ENCODE measurements at places on chromosomes 12 and 14.
A peak's percentile ranks its signal among the peaks of the same experiment; 100 is the strongest.

GRCh38 chr12:71684081-71684480 is 1.8 kb upstream of the TMEM19 start:
- no peak for DNase-seq

- no peak for DNase-seq
These were observed 6.5 kb downstream of the MBIP start for GRCh38 chr14:36313898-36314297.

DNA sequence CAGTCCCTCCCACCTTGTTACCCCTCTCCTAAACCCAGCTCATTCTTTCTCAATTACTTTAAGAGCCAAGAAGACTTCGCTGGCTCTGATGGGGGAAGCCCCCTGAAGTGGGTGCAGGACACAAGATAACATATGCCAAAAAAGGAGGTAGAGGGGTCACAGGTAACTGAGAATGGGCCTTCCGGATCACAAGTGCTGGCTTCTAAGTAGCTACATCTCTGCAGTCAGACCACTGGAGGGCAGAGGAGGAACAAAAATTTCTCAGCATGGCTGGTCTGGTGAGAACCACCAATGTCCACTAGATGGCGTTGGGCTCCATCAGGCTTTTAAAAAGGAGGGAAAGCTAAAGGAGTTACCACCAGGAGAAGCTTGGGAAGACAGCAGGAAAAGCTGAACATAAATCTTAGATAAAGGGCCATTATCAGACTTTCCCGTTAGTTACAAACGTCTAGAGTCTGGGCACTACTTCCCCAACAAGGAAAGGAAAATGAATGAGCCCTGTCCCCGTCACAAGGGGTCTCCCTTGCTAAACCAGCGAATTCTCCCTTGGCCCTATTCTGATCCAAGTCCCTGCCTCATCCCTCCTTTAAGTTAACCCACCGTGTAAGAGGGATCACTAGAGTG is 11.6 kb upstream of the CDH24 start:
- DNase-seq, result peak; percentile 80

GRCh38 chr14:74968811-74969210 is 13.4 kb upstream of the PGF start:
- DNase-seq, result no peak

DNA sequence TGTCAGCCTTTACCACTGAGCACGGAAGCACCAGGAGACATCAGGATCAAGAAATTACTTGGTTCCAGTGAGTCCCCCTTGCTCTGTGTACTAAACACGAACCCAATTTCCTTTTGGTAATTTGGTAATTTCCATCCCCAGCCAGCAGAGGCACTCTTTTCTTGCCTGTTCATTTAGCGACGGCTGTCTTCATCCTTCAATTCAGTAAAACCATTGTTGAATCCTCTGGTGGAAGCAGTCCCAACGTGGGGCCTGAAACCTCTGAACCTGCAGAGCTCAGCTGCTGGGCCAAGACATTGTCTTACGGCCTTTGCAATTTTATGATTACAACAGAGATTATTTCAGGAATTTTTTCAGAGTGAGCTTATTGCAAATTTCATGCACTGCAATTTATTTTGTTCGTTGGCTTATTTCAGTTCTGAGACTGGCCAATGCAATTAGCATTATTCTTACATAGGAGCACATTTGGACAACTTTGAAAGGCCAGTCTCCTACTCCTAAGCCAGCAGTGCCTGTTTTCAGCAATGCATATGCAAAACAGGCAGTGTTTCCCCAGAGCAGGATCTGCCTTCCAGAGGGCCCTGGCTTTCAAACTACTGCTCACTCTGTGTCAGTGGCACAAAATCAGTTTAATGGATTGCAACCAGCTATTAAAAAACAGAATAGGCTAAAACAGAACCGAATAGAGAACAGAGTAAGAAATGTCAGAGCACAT is 372.9 kb upstream of the TMEM132C start:
- no peak for DNase-seq

- DNase-seq, result no peak
These were observed 116.2 kb upstream of the RASSF8 start for GRCh38 chr12:25842254-25842653.

DNA sequence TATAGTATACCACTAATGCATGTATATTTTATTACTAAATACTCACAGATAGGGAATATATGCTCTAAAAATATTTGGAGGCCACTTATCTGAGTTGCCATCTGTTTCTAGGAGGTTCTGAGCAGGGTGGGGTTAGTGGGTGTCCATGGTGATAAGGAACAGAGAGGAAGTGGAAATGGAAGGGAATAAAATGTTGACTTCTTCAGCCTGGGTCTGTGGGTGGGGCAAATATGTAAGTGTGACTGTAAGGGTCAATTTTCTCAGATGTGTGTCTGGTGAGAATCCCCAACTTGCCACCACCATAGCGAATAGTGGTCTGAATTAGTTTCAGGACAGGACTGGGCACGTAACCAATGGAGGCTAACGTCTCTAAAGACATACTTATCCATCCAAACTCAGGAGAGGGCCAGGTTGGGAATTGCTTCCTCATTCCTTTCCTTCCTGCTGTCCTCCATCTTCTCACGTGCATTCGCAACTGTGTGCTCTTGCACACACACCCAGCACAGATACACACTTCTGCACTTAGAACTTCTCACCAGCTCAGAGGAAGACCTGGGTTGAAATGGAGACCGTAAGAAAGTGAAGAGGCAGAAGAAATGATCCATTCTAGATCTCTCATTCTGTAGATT is 54.2 kb upstream of the GZMB start:
- DNase-seq, result no peak

- DNase-seq, result no peak
These were observed 120.8 kb downstream of the RALGAPA1 start for GRCh38 chr14:35688126-35688826.

GRCh38 chr12:92987846-92988621 is 58.9 kb upstream of the EEA1 start:
- DNase-seq, result no peak

- no peak for DNase-seq
These were observed 69.0 kb upstream of the GPHB5 start for GRCh38 chr14:63387711-63388110.

DNA sequence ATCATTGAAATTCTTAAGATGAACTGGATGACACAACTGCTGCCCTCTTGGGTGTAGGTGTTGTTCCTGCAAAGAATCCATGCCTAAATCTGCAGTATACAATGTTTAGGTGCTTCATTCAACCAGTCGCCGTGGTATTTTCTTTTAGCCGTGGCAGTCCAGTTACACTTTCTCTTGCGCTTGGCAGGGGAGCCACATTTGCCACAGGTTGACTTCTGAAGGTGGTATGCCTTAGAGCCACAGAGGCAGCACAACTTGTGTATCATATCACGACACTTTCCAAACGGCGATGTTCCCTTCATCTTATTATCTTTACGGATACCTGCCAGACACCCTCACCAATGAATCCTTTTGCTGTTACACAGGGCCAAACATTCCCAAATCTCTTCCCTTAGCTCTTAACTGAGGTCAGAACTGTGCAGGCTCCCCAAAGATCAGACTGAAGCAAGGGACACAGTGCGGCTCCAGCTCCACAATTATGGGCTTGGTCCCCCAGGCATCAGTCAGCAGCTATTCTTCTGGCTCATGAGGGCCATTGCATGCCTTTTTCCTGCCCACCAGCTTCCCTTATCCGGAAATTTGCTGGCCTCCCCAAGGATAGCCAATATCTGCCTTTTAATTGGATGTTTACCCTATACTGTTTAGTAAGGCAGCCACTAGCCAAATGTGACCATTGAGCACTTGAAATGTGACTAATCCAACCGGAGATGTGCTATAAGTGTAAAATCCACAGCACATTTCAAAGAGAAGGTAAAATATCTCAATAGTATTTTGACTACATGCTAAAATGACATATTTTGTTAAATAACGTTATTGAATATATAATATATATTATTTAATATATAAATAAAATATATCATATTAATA is 50.7 kb downstream of the SENP1 start:
- DNase-seq, result no peak

GRCh38 chr12:50105913-50106450 is 2.2 kb downstream of the GPD1 start:
- DNase-seq, result no peak

DNA sequence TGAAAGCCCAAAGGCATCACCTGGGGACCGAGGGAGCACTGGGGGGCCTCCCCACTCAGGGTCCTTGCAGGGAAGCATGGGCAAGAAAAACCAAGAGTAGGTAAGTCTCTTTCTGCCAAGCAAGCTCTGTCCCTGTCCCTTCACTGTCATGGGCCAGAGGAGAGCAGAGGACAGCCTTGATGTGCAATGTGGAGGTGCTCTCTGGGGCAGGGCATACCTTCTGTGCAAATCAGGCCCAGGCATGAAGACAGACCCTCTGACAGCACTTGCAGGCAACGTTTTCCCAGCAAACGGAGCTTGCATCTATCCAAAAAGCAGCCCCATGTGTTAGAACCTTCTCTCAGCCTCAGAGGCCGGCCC is 192.5 kb upstream of the PWP1 start:
- no peak for DNase-seq

- no peak for DNase-seq
These were observed 621.9 kb downstream of the LRFN5 start for GRCh38 chr14:42228611-42229010.

GRCh38 chr14:47959740-47960139 is 284.3 kb upstream of the MDGA2 start:
- DNase-seq, result no peak

DNA sequence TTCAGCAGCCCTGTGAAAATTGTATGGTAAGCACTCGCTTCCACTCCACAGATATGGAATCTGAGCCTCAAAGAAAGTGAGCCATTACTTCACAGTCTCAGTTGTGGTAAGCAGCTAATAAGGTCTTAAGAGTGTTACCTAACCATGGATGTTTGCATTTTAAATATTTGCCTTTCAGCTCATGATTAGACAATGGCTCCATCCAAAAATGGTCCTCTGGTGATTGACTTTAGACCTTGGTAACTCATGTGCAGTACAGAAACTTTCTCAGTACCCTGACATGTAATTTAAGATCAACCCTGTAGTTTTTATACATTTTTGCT is 1.8 kb downstream of the A2M start:
- no peak for DNase-seq

GRCh38 chr12:74889073-74889472 is 320.6 kb downstream of the KCNC2 start:
- DNase-seq, result no peak

GRCh38 chr14:20799456-20799891 is 3.2 kb downstream of the RNASE1 start:
- no peak for DNase-seq

GRCh38 chr12:128606051-128606450 is 217.7 kb downstream of the SLC15A4 start:
- no peak for DNase-seq

DNA sequence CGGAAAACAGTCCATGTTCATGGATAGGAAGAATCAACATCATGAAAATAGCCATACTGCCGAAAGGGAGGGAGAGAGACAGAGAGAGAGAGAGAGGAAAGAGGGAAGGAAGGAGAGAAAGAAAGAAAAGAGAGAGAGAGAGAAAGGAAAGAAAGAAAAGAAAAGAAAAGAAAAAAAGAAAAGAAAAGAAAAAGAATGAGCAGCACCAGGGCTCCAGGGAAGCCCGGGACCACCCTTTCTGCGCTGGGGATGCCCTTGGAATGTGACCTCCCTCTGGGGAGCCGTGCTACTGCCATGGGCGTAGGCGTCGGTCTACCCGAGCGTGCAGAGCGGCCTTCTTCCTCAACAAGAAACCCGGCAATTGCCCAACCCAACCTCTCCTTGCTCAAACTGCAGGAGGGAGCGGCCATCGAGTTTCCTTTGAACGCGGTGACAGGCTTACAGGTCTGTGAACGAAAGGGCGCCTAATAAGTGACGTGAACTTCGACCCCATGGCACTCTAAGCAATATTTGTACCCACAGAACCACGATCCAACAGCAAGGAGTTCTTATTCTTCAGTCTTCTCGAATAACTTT is 16.9 kb downstream of the OR6S1 start:
- no peak for DNase-seq

Data from mesothelial cell of epicardium (in vitro differentiated cells).